ENCODE measurements at places on chromosomes 3 and 15.

GRCh38 chr3:27431116-27431515, 53.1 kb downstream of the SLC4A7 start:
- no peak for DNase-seq

- no peak for DNase-seq
Measured at GRCh38 chr3:188574885-188575284, 420.9 kb downstream of the LPP start.

- DNase-seq, result no peak
Measured at GRCh38 chr3:76826861-76827260, 213.0 kb upstream of the ROBO2 start.

- DNase-seq, result no peak
Measured at GRCh38 chr3:46904303-46905212, 27.0 kb downstream of the PTH1R start.

- peak; percentile 19 for DNase-seq
Measured at GRCh38 chr3:196569003-196569516, 600 bp downstream of the FBXO45 start.

DNA sequence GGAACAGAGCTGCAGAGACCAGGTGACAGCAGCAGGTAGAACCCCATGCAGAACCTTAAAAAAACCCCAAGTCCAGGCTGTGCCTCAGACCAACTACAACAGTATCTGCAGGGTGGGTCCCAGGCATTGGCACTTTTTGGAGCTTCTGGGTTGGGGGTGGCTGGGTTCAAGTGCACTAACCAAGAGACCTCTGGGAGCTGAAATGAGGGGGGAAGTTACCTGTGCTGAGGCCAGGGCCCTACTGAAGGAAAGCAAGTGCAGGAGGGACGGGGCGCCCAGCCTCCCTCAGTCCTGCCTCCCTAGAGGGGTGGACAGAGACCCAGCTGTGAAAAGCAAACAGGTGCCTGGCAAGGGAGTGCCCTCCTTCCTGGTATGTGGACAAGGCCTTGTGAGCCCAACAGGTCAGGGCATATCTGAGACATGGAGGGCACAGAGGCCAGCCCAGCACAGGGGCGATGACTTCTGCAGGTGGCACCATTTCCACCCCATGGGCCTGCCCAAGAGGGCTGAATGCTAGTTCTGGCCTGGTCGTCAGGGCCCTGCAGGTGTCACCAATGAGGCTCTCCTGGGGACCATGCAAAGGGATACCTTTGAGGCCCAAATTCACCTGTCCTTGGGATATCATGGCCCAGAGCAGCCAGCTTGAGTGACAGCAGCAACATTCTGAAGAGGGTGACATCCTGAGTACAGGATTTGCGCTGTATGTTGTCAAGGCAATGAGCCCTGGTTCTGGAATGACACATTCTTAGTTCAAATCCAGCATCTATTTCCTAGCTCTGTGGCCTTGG, 18.7 kb downstream of the CTSH start:
- DNase-seq, result no peak

DNA sequence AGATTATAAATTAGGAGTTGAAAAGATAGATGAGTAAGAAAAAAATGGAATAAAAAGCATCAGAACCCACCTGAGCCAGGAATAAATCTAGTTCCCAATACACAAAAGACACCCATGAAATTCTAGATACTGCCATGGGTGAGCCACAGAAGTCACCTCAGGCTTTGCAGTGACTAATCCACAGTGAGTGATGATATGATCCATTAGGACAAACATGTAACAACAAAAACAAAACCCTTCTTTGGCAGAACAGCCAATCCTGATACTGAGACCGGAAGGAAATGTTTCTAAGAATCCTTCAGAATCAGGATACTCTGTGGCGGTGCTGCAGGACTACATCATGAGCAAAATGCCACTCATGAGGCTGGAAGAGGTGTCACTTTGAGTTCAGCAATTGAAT, 15.0 kb upstream of the MINDY4B start:
- DNase-seq, result no peak

GRCh38 chr3:9808345-9809037, 1.6 kb upstream of the TTLL3 start:
- DNase-seq, result peak; percentile 13

GRCh38 chr3:50610992-50611463, 546 bp downstream of the CISH start:
- DNase-seq, result no peak

DNA sequence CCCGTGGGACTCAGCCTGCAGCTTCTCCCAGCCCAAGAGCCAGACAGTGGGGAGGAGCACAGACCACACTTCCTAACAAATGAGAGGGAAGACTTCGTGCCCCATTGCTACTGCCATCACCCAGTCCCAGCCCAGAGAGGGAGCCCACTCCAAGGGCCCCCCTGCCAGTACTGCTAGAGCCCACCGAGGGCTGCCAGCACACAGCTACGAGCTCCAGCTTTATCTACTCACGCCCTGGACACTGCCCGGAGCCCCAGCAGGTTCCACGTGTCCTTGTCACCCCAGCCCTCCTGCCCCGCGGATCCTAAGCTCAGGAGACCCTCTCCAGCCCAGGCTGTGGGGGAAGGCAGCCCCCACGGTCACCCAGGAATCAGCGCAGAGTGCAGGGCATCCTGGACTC, 1.9 kb downstream of the GOLGA8A start:
- no peak for DNase-seq

DNA sequence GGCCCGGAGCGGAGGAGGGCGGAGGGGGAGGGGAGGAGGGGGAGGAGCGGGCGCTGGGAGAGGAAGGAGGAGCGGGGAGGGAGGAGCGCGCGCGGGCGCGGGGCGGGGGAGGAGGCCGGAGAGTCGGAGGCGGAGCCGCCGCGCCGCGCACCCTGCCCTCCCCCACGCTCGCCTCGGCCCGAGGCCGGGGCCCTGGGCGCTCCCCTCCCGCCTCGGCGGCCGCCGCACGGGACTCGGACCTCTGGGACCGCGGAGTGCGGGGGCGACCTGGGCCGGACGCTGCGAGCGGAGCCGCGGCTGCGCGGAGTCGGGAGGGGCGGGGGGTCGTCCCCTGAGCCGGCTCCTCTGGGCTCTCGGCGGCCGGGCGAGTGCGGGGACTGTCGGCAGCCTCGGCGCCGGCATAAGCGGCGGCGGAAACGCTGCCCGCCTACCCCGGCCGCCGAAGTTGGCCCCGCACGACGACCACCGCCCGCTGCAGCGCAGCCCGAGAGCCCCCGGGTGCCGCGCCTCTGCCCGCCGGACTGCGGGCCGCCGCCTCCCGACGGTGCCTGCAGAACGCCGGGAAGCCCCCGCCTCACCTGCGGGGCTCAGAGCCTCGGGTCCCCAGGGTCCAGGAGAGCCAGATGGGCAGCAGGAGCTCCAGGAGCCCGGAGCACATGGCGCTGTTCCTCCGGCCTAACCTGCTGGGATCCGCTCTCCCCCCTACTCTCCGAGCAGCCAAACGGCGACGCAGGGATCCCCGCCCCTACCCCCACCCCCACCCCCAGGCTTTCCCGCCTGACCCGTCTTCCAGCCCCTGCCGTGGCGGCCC, 406 bp upstream of the GABRB3 start:
- peak; percentile 17 for DNase-seq

GRCh38 chr15:71788646-71789579, 21.4 kb upstream of the NR2E3 start:
- no peak for DNase-seq

DNA sequence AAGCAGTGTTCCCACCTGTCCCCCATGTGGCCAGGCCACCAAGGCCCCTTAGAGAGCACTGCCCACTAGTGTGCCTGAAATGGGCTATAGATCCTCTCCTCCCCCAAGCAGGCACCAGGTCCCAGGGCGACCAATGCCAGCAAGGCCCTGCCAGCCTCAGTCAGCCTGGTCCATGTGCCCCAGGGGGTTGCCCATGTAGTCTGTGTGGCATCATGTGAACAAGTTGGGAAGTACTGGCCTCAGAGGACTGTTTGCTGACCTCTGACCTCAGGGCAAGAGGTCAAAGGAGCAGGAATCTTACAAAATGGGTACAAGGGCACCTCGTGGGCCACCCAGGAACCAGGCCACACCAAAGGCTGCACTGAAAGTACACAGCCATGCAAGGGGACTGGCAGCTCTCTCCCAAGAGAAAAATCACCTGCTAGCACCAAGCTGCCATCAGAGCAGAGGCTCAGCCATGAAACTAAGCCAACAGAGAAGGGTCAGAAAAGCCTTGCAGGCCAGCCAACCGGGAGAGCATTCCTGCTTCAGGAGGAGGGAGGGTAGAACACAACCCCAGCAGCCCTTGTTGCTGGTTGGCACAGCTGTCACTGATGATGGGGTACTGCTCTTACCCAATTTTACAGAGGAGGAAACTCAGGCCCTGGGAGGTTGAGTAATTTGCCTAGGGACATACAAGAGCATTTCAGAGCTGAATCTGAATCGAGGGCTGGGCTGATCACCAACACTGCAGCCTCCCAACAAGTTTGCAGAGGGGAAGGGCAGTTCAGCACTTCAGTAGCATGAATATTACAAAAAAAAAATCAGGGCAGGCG, 5.2 kb upstream of the FURIN start:
- no peak for DNase-seq

DNA sequence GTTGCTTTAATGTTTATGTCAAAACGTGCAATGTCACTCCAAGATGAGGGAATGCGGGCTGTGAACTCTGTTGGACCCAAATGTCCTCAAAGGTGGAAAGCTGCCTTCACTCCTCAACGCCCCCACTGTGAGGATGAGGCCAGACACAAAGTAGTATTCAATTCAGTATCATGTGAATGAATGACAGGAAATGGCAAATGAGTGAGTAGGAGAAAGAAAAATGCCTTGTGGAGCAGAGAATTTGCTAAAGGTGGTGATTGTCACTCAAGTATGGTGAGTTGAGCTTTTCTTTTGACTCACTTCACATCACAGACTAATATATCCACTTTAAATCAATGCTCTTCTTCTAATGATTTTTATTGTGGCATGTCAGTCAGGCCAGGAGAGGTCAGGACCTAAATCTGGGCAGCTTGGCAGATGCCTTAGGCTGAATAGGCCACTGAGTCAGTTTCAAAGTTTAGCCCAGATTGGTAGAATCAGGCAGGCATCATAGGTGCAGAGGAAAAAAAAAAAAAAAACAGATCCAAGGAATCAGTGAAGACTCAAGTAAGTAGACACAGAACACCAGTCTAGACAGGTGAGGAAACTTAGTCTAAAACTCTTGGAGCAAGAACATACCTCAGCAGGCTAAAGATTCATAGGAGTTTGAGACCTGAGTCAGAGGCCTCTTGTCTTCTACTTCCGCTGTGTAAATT, 71.0 kb upstream of the ZBED2 start:
- DNase-seq, result no peak

DNA sequence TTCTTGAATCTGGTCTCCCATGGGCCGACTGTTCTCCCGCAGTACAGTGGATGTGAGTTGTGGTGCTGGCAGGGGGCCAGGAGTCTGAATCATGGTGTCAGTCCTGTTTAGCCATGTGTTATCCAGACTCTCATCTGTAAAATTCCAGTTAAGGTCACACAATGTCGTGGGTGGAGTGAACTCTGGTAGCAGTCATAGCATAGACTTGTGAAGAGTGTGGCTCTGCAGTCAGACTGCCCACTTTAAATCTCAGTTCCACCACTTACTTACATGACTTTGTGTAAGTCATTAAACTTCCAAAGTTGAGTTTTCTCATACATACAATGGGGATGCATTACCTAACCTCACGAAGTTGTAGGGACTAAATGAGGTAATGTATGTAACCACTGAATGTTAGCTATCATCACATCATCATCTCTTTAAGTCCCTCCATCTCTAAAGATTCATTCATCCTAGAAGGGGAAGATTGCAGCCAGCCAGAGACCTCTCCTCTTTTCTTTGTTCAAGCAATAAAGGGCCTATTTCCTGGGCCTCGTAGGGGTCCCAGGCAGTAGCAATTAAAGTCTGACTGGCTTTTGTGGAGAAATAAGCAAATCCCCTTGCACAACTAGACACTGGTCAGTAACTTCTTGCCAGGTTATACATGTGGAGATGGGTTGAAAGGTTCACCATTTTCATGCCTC, 93.9 kb downstream of the PCCB start:
- DNase-seq, result no peak

DNA sequence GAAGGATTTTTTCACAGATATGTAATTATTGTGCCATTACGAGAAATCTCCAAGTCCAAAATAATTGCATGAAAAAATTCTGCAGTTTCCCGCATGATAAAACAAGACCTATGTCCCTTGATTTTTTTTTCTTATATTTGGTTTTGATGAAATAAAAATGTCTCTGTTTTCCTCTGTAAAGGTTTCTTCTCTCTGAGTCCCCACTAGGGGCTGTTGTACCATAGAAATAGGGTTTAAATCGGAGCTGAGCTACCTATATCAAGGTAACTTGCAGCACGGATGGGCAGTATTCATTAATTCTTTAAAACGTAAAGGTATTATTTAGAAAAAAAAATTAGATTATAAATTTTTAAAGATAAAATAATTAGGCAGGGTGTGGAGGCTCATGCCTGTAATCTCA, 66.6 kb upstream of the IGF1R start:
- no peak for DNase-seq

DNA sequence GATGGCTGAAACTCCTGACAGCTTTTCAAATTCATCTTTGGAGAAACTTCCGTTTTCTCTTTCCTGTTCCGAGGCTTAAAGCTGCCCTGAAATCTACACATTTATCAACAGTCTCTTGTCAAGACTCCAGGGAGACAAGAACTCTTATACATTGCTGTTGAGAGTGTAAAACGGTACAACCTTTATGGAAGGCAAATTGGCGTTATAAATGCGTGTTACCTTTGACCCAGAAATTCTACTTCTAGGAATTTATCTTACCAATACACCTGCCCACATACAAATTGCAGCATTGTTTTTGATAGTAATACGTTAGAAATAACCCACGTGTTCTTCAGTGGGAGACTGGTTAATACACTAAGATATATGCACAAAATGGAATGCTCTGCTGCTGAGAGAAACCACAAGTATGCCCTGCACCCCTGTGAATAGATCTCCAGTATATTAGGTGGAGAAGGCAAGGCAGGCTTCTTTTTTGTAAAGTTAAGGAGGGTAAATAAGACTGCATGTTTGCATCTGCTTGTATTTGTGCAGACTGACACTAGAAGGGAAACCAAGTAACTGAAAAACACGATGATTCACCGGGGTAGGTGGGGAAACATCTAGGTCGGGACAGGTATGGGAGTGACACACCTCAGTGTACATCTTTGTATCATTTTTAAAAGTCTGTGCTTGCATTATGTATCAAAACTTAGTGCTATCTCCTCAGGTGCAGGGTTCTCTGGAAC, 97.5 kb downstream of the IGF1R start:
- peak; percentile 45 for DNase-seq

GRCh38 chr3:195117978-195118581, 152.9 kb downstream of the XXYLT1 start:
- no peak for DNase-seq

DNA sequence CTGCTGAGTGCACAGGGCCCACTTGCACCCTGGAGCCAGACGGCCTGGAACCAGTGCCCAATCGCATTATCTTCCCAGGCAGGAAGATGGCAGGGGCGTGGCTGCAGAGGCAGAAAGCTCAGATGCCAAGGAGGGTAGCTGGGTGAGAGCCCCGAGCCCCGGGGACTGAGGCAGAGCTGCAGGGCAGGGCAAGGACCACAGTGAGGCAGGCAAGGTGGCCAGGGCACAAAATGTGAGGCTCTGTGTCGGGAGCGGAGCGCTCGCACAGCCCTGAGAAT, 1.6 kb upstream of the CCDC33 start:
- DNase-seq, result no peak

Data from NCI-H526 treated with DMSO at 0.1 percent for 48 hours (cell line).